ENCODE measurements at places on chromosomes 2 and 18.

- DNase-seq = no peak
Measured at GRCh38 chr2:6445156-6445555, 420.6 kb downstream of the CMPK2 start.

DNA sequence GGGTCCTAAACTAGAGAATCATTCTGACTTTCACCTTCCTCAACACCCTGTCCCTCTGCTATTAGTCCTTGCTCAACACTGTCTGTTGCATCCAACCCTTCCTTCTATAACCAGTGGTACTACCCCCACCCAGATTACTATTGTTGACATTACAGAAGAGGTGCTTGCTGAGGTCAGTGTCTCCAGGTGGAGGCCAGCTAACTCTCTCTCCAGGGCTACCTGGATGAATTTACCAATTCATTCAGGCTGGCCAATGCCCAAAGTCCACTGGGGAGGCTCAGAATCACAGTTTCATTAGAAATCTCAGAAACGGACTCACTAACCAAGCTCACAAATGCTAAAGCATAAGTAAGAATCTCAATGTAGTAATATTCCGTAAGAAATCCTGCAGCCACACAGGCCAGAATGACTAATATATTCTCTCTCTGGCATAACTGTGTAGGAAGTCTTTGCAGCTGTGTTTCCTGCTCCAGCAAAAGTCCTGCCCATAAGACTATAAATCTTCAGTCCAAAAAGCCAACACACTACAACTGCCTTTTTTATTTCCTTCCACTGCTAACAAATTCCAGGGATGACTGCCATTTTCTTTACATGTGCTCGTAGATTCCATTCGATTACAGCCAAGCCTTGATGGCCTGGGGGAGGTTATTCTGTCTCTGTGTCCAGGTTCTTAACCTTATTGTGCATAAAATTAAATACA lies 10.0 kb upstream of the TTR start:
- DNase-seq = no peak

GRCh38 chr2:188293601-188294351 lies 2.1 kb downstream of the GULP1 start:
- DNase-seq = peak; percentile 76

DNA sequence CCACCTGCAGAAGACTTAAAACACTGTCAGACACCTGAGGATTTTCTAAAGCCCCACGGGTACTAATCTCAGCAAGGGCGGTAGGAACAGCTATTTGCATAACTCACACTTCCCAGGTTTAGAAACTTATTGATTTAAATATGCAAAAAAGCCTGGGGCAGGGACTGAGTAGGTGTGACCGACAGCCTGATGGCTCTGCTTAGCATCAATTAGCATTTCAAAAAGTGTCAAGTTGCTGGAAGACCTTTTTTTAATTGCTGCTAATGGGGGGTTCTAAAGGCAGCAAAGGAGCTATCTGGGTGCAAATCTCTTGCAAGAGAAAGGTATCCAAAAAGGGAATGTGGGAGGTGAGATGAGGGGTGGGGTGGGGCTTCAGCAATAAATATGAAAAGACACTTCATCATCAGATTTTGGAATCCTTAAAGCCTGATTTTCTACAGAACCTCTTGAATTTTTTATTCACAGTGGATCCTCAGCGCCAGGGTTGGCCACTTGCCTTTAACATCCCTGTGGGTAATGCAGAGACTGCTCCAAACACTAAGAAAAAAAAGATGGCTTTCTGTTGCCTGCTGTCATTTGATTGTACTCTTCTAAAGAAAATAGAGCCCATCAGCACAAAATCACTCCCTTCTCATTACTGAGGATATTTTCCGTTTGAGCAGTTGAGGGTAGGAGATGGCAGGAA lies 121.1 kb upstream of the RMP24 start:
- DNase-seq = no peak

- DNase-seq = no peak
Measured at GRCh38 chr2:148022882-148023281, 2.0 kb downstream of the MBD5 start.

DNA sequence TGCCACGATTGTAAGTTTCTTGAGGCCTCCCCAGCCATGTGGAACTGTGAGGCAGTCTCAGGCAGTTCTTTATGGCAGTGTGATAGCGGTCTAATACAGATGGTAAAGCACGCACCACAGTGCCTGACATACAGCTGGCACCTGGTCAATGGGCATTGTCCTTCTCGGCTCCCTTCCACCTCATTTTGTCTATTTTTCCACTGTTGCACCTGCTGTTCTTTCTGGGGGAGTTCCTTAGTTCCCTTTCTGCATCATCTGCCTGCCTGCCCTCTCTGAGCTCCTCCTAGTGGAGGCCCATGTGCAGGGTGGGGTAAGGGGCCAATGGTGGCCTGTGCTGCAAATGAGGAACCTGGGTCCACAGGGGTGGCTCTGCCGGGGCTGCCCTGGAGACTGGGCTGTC lies 157.6 kb downstream of the LPIN1 start:
- no peak for DNase-seq

DNA sequence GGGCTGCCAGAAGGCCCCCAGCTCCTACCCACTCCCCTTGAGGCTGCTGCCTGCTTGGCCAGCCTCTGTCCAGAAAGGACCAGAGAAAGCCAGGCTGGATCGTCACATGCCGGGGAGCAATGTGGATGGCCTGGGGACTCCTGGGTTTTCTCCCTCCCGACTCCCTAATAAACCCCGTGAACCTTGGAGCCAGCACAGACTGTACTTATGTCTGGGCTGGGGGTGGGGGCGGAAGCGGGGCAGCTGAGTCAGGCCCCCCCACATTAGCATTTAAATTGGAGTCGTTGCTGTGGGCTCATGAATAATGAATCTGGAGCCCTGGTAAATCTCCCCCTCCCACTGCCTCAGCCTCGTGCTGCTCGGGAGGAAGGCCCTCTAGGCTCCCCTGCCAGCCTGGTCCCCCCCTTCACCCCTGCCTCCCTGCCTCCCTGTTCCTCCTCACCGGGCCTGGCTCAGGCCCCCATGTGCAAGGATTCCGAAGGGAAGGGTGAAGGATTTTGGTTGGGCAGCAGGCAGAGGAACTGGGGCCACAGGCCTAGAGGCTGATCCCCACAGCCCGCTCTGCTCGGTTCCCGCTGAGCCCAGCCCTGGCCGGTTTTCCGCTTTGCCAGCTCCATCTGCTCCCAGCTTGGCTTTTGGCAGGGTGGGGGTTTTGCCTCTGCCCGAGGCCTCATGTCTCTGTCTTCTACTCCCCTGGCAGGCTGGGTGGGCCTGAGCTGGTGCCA lies 7.3 kb upstream of the ASIC4 start:
- no peak for DNase-seq

- DNase-seq = no peak
Measured at GRCh38 chr2:235616885-235617284, 123.0 kb downstream of the AGAP1 start.

GRCh38 chr18:11035814-11036495 lies 113.4 kb downstream of the PIEZO2 start:
- DNase-seq = no peak

DNA sequence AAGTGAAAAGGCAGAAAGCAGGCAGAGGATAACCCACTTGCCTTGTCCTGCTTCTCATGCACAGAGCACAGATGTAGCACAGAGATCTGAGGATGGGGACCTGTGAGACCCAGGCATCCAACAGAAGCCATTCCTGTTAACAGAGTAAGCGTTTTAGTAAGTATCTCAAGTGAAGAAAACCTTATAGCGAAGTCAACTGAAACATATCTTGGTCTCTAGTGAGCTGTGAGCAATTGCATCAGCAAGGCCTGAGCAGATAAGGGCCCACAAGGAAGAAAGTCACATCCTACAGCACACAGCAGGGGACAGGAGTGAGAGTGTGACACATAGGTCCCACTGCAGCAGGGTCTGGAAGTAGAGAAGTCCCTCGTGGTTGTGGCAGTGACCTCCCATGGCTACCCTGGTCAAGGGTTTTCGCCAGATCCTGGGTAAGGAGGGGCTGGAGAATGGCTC lies 248.7 kb upstream of the TNP1 start:
- DNase-seq = no peak

GRCh38 chr2:10467401-10467800 lies 19.3 kb upstream of the ODC1 start:
- DNase-seq = no peak

DNA sequence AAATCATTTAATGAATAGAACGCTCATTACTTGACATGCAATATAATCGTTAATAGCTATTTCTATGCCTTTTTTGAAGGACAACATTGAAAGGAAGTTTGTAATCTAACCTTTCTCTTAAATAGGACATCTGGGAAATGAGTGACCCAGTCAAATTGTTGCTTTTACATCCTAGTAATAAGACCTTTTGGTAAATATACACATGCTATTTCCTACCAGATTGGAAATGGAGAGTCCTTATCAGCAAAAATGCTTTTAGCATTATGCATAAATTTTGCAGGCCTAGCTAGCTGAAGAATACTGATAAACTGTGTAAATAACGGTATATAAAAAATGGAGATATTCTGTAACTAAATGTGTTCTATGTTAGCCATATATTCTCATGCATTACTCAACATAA lies 567.3 kb upstream of the DSEL start:
- DNase-seq = no peak

DNA sequence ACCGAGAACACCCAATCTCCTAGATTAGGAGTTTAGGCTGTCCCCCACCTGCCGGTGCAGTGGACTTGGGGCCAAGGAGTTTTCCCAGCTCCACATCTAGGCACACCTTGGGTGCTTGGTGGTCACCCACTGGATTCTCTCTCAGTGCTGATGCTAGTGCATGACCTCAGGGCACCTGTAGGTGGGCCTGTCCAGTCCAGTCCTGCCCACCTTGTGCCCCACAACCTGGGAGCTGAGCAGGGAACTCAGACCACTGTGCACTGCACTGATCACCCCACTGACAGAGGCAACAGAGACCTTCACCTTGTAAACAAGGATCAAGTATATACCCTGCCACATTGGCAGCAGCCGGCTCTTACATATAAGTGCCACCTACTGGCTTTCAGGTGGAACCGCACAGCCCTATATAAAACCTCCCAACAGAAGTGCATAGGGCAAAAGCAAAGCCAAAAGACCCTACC lies 12.7 kb upstream of the CDH19 start:
- no peak for DNase-seq

GRCh38 chr2:190882856-190883582 lies 2.4 kb downstream of the GLS start:
- no peak for DNase-seq

DNA sequence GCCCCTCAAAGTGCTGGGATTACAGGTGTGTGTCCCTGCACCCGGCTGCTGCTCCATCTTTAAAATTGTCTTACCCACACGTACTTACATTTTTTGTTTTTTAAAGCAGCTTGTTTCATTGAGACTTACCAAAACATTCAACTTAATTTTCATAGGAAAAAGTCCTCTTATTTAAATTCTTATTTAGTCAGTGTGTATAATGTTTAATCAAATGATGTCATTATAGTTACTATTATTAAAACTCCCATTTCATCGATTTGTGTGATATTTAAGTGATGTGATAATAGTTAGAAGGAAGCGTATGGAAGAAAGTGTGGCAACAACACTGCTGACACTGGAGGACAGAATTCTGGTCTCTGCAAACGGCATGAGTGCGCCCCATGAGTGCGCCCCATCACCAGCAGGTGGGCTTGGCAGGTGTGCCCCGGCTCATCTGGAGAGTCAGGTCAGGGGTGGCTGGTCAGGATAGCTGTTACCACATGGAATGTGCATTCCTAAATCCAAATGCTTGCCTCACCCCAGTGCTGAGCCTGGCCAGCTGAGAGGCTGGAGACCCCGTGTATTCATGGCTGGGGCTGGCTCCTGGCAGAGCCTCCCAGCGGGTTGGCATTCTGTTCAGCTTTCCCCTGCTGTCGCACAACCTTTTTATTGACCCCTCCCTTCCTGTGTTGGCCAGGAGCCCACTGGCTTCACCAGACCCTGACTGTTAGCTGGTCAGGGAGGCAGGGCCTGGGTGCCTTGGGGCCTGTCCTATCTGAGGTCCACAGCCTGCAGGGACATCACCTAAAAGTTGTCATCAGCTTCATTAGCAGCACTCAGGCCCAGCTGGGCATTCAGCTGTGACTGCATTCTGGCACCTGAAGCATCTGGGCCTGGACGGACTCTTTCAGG lies 79.7 kb downstream of the AGAP1 start:
- DNase-seq = no peak

GRCh38 chr2:67733517-67733916 lies 329.3 kb downstream of the C1D start:
- no peak for DNase-seq

DNA sequence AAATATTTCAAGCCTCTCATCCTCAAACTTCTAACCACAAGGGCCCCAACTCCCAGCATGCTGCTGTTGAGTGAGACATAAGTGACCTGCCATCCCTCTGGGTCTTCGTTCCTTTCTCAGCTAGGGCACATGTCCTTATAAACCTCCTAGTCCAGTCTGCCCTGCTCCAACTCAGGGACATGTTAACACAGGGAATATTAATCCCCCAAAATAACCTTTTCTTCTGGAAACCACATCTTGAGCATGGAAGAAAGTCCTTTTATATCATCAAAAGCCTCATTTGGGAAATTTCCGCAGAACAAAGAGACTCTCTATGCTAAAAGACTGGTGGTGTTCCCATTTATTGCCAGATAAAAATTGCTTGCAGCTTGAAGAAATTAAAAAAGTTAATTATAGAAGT lies 14.4 kb downstream of the TNP1 start:
- DNase-seq = no peak

DNA sequence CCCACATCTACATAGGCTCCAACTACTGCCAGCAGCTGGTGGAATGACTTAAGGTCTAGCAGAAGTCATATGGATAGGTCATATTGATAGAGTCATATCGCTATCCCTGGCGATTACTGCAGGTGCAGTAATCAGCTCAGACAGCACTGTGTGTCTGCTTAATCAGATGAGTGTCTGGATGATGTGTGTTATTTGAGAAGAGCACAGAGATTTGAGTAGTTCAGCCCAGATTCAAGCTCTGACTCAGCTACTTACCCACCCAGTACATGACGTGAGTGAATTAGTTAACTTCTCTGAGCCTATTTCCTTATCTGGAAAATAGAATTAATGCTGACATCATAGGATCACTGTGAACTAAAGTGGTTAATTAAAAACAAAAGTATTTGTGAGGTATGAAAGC lies 78.9 kb downstream of the EHD3 start:
- DNase-seq = no peak

DNA sequence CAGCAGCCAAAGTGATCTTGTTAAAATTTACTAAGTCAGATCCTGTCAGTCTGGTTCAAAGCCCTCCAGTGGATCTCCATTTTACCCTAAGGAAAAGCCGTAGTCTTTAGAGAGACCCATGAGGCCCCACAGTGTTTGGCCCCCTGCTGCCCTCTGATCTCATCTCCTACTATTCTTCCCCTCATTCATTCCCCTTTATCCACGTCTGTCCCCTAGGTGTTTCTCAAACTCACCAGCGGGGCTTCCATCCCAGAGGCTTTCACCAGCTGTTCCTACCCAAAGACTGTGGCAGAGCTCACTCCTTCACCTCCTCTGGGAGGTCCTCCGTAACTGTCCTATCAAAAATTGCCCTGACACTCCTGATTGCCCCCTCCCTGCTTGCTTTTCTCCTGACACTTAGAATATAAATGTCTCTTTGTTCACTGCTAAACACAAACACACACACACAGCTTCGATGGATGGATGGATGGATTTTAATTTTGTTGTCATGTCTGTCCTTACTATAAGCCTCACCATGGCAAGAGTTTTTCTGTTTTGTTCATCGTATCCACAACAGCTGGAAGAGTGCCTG lies 26.1 kb downstream of the LIMS1 start:
- DNase-seq = no peak
